ENCODE measurements at places on chromosomes 2 and 18.

- no peak for DNase-seq
These were observed 1468.2 kb upstream of the ACVR2A start for GRCh38 chr2:146376511-146377064.

DNA sequence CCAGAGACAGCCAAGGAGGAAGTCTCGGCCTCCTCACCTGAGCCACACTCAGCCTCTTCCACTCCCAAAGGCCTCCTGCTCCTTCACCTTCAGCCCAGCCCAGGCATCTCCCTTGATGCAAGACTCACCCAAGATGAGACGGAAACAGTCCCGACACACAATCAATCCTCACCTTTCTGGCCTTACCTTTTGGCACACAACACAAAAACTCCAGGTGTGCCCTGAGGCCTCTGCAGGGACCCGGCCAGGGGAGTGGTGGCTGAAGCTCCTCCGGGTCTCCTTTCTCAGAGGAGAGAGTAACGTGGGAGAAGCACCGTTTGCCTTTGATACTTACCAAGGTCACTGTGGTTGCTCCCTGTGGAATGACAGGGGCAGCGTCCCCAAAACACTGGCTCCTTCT lies 23.8 kb upstream of the EFHD1 start:
- DNase-seq, result no peak

DNA sequence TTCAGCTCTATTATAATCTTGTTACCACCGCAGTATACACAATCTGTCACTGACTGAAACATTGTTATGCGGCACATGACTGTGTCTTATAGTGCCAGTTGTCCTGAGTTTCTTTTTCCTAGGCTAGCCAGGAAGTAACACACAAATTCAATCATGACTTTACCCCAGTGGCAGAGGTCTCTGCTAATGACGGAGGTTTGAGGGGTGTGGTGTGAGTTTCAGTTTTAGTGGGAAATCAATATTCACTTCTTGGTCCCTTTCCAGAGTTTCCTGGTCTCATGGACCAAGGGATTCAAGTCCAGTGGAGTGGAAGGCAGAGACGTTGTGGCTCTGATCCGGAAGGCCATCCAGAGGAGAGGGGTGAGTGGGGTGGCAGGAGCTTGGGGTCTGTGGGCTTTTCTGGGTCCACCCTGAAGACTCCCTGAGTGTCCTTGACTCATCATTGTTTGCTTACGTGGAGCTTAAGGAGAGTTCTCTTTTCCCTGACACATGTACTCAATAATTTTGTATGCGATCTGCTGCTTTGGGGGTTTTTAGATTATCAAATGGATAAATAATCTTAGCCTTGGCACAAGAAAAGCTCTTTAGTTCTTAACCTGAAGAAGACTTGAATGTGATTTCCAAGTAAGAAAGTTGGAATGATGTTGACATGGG lies 39.2 kb downstream of the HK2 start:
- DNase-seq, result no peak

GRCh38 chr2:170886386-170886785 lies 42.7 kb upstream of the GORASP2 start:
- DNase-seq, result peak; percentile 82

GRCh38 chr2:157838442-157839161 lies 37.5 kb downstream of the ACVR1 start:
- peak; percentile 85 for DNase-seq

DNA sequence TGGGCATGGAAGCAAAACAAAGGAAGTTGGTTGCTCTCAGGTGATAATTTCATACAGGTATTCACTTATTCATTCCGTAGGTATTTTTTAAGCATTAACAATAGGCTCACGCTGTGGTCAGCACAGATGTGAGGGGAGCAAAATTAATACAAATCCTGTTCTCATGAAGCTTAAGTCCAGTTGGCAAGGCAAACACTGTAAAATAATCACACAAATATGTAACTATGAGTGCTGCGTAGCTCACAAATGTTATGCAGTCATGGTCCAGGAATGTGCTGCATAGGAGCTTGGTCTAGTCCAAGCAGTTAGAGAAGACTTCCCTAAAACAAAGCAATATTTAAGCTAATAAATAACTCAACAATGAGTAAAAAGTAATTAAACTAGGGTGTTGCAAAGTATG lies 23.9 kb downstream of the SP5 start:
- peak; percentile 94 for DNase-seq

- DNase-seq, result no peak
These were observed 62.8 kb downstream of the AGFG1 start for GRCh38 chr2:227534714-227535113.

DNA sequence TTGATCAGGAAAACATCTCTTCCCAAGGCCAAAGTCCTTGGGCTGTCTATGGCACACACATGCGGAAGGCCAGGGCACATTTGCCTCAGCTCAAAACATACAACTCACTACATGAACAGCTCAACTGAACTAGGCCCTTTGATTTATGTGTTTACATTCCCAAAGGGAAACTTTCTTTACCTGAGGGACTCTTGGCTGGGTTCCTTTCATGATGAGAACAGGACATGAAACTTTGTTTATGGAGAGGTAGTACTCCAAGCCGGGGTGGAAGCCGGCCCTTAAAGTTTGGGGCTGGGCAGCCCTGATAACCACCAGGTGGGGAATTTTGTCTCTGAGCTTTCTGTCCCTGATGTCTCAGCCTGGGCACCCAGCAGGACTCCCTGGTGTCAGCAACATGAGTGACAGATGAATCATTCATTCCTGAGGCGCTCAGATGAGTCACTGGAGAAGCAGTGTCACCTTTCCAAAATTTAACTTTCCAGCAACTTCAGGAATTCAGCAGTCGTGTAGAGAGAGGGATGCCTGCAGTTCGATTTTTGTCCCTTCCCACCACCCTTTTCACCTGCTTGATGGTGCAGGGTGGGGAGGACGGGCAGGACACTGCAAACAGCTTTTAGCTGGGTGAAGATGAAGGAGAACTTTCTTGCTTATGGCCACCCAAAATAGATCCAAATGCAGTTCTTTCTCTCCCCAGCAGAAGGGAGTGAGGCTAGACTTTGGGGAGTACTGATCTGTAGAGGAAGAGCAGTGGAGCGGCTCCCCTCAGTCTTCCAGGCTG lies 331.6 kb downstream of the DYSF start:
- peak; percentile 64 for DNase-seq

GRCh38 chr2:186098821-186099220 lies 360.2 kb downstream of the FSIP2 start:
- DNase-seq, result peak; percentile 5
